ENCODE measurements at places on chromosomes 16 and 17. TPM values are rescaled to one million over a fixed set of nuclear protein-coding genes. Genes with fewer than 3 reads are reported as not detected.

PRR11 gene
- total RNA-seq = 2.5 TPM

CLEC18B gene
- total RNA-seq = 2.3 TPM

FBXO39 gene
- total RNA-seq = not detected

FN3KRP gene
- total RNA-seq = 20.3 TPM

SLC25A10 gene
- total RNA-seq = 13.6 TPM

CCL14 gene
- total RNA-seq = not detected

KRTAP2-3 gene
- total RNA-seq = not detected

ZSCAN10 gene
- total RNA-seq = not detected

RHBDL3 gene
- total RNA-seq = 4.4 TPM

PTX4 gene
- total RNA-seq = 0.23 TPM

PRR29 gene
- 6.9 TPM for total RNA-seq

HSD17B1 gene
- total RNA-seq = 0.92 TPM

TMEM208 gene
- 23.1 TPM for total RNA-seq

DPEP3 gene
- 0.23 TPM for total RNA-seq

OR2C1 gene
- total RNA-seq = 0.46 TPM

TCAP gene
- total RNA-seq = 1.4 TPM

POLR2C gene
- 60.2 TPM for total RNA-seq

CDYL2 gene
- total RNA-seq = 24.9 TPM

UTS2R gene
- not detected for total RNA-seq

WSCD1 gene
- total RNA-seq = 43.8 TPM

Data from diencephalon (tissue), 1 donor.